ENCODE measurements at places on chromosomes 12 and 14.

GRCh38 chr14:90814806-90815571 is 1.2 kb downstream of the TTC7B start:
- DNase-seq: no peak

DNA sequence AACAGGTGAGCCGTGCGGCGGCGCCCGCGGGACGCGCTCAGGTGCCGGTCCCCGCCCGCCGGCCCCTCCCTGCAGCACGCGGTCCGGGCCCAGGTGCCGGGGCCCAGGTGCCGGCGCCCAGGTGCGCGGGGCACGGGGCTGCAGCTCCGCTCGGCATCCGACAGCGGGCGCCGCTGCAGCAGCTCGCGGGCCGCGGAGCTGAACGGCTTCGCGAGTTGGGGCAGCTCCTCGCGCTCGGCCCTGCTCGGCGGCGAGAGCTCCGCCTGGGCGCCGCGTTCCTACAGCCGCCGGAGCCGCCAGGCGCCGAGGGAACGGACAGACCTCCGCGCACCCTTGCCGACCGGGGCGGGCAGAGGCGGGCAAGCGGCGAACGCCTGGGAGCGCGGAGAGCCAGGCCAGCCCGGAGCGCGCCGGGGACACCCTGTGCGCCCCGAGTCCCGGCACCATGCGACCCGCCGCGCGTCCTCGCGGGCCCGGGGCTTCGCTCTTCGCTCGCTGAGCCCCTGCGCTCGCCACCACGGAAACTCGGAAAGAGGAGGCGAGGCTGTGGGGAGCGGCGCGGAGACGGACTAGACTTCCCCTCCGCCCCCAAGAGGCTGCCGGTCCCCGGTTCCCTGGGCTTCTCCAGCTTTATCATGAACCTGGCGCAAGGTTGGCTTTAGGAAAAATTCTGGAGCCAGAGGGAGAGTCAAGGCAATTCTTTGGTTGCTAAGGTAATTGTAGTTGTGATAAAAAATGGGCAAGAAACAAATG is at the start of gene RGS6:
RGS6 (plus strand) TSS at position 201 of the 753 bp plus-strand sequence.
- DNase-seq: peak; percentile 30

GRCh38 chr12:108561852-108562347 is 496 bp upstream of the ISCU start:
- DNase-seq: no peak

DNA sequence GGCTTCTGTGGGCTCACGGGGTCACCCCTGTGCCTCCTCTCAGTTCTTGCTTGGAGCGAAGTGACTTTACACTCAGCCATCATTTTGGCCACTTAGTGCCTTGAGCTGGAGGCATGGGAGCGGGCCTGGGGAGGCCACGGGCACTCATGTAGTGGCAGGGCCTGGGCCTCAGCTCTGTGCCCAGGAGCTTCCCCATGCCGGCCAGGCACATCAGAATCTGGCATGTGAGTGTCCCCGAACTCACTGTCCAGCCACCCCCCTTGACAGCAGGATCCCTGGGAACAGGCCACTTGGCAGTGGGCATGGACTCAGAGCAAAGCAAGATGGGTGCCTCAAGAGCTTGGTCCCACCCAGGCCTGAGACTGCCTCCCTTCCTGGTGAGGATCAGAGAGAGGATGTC is 29.5 kb downstream of the DDX51 start:
- DNase-seq: no peak

GRCh38 chr14:62027958-62028357 is 265.7 kb downstream of the SNAPC1 start:
- no peak for DNase-seq

DNA sequence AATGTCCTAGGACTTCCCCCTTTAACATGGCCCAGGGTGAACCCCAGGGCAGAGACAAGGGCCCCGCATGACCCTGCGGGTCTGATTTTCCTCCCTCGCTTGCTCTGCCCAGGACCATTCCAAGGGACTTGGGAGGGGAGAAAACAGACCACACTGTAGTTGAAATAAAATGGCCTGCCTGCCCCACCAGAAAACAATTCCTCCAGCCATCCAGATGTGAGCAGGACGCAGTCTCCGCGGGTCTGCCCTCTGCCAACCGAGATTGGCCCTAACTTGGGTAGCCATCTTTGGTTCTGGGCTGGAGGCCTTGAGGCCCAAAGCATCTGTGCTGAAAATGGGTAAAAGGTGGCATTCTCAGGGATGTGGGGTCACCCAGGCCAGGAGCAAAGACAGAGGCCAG is 75.5 kb downstream of the RFLNA start:
- no peak for DNase-seq

DNA sequence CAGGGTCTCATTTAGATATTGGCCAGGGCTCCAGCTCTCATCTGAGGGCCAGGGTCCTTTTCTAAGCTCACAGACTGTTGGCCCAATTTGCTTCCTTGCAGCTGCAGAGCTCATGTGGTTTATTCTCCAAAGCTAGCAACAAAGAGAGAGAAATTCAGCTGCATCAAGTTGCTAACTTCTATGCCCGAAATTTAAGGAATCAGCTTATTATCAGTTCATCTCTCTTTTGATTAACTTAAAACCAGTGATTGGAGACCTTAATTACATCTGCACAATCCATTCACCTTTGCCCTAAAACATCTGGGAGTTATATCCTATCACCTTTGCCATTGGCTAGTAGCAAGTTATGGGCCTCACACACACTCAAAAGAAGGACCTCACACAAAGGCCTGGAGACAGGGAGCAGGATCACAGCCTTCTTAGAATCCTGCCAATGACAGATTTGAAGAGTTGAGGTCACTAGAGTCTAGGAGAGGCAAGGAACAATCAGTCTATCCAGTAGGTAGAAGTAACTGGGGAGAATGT is 258.8 kb upstream of the GARIN6 start:
- no peak for DNase-seq

- DNase-seq: no peak
Observed at GRCh38 chr12:110289044-110289710, 8.1 kb downstream of the ATP2A2 start.

DNA sequence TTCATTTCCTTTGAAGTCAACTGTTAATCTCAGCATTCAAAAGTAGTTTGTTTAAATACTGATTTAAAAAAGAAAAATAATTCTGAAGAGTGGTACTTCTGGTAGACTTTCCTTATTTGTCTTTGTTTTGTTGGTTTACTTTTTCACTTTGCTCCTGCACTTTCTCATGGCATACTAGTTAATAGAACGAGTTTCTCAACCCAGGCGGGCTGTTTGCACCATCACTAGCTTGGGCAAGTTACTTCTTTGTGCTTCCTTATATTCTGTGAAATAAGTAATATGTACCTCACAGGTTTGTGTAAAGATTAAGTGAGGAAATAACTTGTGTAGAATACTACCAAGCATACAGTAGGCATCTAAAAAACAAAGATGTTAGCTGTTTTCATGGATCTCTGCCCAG is 45.5 kb downstream of the SLC38A6 start:
- no peak for DNase-seq

- no peak for DNase-seq
Observed at GRCh38 chr14:95137804-95138167, 19.5 kb downstream of the DICER1 start.

DNA sequence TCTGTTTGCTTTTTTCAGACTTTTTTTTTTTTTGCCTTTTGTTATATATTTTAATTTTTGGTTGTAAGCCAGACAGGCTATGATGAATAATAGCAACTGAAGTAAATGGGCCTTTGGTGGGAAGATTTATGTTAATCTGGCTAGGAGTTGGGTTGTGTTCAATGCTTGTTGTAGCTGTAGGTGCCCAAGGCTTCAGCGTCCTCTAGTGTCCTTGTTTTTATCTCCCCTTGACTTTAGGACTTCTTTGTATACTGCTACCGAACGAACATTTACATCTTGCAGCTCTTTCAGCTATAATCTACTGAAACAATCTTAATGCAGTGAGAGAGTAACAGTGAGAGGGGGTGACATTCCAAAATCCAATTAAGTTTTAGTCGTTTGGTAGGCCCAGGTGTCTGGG is 848.4 kb upstream of the FBXO33 start:
- DNase-seq: no peak

GRCh38 chr12:11016937-11017336 is 5.5 kb downstream of the TAS2R19 start:
- no peak for DNase-seq

DNA sequence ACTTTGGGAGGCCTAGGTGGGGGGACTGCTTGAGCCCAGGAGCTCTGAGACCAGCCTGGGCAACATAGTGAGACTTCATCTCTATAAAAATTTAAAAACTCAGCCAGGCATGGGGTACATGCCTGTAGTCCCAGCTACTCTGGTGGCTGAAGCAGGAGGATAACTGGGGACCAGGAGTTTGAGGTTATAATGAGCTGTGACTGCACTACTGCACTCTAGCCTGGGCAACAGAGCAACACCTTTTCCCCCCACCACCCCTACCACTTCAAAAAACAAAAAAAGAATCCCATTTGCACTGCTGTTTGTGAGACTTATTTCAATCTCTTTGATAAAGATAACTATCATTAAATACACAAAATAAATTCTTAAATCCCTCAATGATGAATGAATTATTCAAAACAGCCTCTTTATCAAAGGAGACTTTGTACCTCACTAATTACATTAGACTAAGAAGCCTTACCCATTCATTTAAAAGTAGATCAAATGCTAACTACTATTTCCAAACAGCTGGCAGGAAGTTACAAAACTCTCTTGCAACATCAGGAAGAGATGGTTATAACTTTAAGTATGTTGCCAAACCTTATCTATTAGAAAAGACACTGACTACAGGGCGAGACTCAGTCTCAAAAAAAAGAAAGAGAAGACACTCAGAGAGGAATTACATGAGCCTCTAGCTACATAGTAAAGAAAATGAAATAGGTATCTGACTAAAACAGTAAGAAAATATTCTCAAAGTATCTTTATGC is 14.7 kb downstream of the BLTP3B start:
- no peak for DNase-seq

GRCh38 chr12:107501681-107502080 is 183.9 kb upstream of the PWP1 start:
- DNase-seq: no peak

GRCh38 chr12:94994312-94994711 is 9.2 kb downstream of the NDUFA12 start:
- no peak for DNase-seq

DNA sequence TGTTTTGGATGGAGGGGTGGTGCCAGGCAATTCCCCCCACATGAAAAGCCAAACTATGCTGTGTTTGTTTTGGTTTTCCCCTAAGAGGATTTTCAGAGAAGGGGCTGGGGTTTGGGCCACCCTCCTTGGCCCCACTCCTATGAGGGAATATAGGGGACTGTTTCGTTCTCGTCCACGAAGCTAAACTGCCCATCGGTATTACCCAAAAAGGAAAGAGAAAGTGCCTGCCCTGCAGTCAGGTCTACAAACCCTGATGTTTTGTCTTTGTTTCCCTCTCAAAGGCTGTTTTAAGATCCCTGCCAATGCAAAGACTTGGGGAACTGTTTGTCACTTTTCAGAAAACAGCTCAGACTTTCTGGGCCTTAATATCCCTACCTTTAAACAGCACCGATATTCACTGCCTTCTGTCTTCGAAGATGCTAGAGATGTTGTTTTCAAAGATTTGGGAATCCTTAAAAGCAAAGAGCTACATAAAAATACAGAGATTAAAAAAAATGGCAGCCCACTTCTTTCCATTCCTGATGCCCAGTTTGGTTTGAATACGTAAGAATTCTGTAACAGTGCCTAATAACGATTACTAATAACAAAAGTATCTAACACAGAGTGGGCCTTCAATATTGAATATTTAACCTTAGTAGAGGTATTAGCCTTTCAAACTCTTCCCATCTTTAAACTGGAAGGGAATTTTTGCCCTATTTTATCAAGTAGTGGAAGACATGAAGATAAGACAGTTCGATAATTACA is 518.4 kb downstream of the MED13L start:
- no peak for DNase-seq

GRCh38 chr12:89889062-89889461 is 180.4 kb upstream of the ATP2B1 start:
- no peak for DNase-seq

GRCh38 chr14:92603309-92604242 is 90.0 kb downstream of the RIN3 start:
- no peak for DNase-seq

GRCh38 chr14:69387311-69387710 is 10.8 kb downstream of the ERH start:
- no peak for DNase-seq

DNA sequence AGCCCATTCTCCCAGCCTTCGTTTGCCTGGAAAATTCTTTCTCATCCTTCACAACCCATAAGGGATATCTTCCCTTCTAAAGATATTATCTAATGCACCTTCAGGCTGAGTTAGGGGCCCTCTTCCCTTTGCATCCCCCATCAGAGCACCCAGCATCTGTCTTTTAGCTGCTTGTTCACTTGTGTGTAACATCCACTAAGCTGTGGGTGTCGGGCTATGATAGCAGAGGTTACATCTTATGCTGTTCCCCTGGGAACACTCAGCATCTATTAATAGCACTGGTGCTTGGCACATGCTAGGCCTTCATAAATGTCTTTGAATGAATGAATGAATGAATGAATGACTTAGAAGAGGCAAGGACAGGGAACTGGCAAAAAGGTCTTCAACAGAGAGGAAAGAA is 131.8 kb downstream of the NUAK1 start:
- no peak for DNase-seq

- DNase-seq: no peak
Observed at GRCh38 chr12:88723219-88723618, 142.9 kb upstream of the KITLG start.

DNA sequence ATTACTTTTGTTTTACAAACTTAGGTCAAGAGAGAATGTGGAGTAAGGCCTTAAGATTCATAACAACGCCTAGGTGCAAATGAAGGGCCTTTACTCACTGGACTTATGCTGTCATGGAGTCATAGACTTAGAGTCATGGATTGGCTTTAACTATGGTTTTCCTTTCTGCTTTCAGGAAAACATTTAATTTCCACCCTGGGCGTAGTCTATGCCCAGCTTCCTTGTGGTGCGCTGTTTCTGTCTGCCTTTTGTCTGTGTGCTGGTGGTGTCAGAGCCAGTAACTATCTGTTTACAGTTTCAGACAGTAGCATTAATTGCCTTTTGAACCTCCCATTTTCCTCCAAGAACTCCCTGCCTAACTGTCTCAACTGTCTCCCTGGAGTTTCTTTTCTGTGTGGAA is 31.8 kb upstream of the COX6A1 start:
- no peak for DNase-seq

DNA sequence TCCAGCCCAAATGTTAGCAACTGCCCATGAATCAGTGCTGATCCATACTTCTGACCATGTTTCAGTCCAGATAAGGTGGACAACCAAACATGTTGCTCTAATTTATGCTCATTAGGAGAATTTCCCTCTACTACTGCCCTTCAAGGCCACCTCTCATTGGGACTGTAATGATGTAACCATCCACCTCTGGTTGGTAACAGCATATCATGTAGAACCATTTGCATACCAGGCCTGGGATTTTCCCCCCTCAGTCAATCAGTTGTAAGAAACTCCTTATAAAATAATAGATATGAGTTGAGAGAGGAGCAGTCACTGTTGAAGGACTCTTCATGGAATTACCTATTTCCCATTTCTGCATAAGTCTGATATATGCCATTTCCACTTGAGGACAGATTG is 17.8 kb upstream of the YAF2 start:
- no peak for DNase-seq

GRCh38 chr12:122003651-122004611 is 17.8 kb upstream of the BCL7A start:
- DNase-seq: no peak

GRCh38 chr12:96994900-96995299 is 87.8 kb downstream of the NEDD1 start:
- no peak for DNase-seq

GRCh38 chr14:26330982-26331381 is 266.9 kb downstream of the NOVA1 start:
- DNase-seq: no peak

- DNase-seq: no peak
Observed at GRCh38 chr14:55519473-55520080, 60.4 kb upstream of the KTN1 start.
